ENCODE measurements at places on chromosomes 3 and 15.

GRCh38 chr3:72018343-72018984 is 233.5 kb upstream of the PROK2 start:
- DNase-seq = no peak

DNA sequence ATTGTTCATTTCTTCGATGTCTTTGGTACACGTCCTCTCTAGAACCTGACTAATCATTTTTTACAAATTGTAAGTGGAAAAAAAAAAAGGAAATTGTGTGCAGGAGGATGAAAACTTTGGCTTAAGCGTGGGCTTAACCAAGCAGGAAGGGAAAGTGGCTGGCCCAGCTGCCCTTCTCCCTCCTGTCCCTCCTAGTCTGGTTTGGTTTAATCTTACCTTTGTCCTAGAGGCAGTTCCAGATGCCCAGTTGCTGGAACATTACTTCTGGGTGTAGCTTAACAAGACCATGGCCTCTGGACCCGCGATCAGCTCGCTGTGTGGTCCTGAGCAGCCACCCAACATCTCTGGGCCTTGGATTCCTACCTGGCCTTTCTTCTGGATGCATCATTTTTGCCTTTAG is 15.4 kb downstream of the PAQR5 start:
- DNase-seq = no peak

GRCh38 chr15:67826717-67827561 is 1.6 kb downstream of the SKOR1 start:
- no peak for DNase-seq

GRCh38 chr3:11060500-11061251 is 68.1 kb downstream of the SLC6A1 start:
- peak; percentile 26 for DNase-seq

DNA sequence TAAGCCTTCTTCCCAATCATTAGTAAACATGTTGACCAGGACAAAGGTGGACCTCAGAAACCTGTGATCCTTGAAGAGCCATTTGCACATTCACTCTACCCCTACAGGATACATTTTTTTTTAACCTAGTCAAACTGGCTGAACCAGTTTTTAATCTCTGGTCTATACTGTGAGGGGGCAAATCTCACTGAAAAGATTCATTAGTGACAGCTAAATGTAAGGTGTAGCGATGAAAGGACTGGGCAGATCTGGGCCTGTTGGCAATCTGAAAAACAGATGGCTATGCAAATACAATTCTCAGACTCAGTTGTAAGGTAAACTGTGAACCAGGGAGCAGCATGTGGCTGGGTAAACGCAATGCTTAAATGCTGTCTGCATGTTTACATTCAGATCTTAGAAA is 75.6 kb upstream of the SNTN start:
- peak; percentile 10 for DNase-seq
